ENCODE measurements at places on chromosomes 1 and 21. TPM values are rescaled to one million over a fixed set of nuclear protein-coding genes. Genes with fewer than 3 reads are reported as not detected.

UTS2 gene
- total RNA-seq: not detected

OLFML3 gene
- total RNA-seq: 16.0 TPM

C2CD4D gene
- not detected for total RNA-seq

DNA sequence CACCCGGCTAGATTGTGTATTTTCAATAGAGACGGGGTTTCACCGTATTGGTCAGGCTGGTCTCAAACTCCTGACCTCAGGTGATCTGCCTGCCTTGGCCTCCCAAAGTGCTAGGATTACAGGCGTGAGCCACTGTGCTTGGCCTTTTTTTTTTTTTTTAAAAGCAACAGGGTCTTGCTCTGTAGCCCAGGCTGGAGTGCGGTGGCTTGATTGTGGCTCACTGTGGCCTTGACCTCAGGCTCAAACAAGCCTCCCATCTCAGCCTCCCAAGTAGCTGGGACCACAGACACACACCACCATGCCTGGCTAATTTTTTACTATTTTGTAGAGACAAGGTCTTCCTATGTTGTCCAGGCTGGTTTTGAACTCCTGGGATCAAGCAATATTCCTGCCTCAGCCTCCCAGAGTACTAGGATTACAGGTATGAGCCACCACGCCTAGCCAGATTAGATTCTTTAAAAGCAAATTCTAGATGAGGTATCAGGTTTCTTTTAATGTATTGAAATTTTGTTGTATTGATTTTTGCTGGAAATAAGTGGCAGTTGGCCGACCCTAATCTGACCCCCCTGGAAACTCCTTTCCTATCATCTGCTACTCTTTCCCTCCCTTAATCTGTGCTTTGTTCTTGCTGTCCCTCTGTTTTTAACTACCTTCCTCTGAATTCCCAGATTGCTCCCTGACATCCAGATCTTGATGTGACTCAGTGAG, 26.6 kb downstream of the ZFYVE9 start:
- DNase-seq: no peak

DNA sequence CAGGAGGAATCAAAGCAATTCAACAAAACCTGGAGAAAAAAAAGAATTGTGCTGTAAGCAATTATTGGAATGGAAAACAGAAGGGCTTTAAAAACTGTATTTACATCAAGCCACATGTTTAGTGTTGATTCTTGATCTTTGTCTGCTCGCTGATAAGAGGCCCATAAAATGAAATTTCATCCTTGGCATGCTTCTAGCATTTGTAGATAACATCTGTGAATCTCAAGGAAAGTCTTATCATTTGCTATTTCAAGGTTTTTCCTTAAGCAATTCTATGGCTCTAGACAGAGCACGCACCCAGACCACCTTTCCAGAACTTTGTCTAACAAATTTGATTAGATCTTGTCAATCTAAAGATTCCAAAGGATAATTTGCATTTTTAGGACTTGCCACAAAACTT, 181.0 kb upstream of the FGGY start:
- no peak for DNase-seq

DNA sequence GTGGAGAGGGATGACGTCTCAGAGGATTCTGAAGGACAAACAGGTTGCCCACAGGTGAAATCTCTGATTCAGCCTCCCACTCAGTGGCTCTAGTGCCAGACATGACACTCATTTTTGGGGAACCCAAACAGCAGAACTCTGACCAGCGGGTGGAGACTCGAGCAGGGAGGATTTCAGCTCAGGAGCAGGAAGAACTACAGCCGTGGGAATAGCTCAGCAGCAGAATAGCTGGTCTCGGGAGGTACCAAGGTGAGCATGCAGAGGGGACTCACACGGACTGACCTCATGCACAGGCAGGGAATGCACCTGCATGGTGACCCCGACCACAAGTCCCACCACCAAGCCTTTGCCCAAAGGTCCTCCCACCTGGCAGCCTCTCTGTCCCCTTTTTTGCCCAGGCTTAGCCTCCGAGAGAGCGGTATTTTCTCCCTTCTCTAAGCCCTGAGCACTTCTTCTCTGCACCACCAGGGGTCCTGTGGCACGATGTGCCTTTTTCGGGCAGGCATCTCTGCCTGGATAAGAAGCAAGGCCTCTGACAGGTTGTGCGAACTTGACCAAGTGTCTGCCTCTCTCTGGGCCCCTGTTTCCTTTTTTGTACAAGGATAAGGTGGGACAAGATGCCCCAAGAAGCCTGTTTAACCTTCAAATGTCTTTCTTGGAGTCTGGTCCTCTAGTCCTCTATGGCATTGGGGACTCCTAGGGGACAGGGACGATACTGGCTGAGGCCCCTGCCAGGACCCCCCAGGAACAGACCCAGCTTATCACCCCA, 8.8 kb upstream of the FGR start:
- DNase-seq: peak; percentile 71

DNA sequence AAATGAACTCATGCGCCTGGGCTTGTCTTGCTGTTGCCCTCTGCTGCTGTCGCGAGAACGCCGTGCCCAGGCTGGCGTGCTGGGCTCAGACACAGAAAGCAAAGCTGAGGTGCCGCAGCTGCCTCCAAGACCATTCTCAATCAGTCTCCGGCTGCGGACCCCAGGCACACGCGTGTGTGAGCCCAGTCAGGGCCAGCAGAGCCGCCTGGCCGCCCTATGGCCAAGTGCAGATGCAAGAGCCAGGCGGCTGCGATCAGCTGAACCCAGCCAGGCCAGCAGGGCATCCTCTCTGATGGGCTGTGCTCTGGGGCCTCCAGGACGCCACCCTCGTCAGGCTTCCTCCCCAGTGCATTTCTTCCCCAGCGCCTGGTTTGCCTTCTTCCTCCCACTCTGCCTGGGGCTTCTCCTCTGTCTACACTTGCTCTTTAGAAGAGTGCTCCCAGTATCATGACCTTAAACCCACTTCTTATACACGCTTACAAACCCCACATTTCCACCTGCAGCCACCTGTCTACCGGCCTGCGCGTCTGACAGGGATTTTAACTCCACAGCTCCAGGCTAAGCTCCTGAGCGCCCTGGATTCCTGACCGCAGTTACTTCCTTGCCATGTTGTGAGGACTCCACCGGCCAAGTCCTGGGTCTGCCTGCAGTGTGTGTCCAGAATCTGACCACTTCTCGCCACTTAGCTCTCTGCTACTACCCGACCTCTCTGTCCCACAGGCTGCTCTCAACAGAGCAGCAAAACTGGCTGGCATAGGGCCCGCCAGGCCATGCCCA, 21.7 kb upstream of the LRRC47 start:
- no peak for DNase-seq

- DNase-seq: no peak
Observed at GRCh38 chr1:45258059-45258650, 51.8 kb upstream of the ZSWIM5 start.

DNA sequence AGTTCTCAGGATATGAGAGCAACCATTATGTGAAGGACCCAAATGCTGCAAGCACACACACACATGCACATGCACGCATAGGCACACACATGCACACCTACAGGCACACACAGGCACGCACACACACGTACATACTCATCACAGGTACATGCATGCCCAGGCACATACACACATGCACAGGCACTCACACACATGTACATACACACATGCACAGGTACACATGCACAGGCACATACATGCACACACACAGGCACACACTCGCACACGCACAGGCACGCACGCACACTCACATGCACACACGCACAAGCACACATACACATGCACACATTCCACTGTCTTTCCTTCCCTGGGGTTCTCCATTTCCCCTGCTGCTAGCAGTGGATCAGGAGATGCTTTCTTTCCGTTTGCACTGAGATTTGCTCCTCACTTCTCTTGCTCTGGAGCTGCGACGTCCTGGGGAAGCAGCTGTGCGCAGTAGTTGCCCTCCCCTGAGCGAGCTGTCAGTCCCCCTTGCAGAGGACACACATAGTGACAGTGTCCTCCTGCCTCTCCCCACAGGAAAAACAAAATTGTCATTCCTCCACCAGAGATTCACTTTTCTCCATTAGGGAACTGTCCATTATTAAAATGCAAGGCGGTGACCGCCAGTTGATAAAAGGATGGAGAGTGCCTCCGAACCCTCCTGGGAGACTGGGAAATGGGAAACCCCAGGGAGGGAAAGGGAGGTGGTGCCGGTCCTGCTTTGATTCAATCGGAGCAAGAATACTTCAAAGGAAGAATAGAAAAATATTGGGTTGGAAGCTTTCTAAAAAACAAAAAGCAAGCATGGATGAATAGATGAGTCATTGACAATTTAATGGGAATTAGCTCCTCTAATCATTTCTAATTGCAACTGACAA, 69.5 kb downstream of the WDR4 start:
- DNase-seq: no peak

GRCh38 chr1:110412576-110412975, 5.1 kb upstream of the LAMTOR5 start:
- peak; percentile 84 for DNase-seq

Measured in cardiac muscle cell (in vitro differentiated cells and primary cell).